ENCODE measurements at places on chromosomes 5 and 9.

DNA sequence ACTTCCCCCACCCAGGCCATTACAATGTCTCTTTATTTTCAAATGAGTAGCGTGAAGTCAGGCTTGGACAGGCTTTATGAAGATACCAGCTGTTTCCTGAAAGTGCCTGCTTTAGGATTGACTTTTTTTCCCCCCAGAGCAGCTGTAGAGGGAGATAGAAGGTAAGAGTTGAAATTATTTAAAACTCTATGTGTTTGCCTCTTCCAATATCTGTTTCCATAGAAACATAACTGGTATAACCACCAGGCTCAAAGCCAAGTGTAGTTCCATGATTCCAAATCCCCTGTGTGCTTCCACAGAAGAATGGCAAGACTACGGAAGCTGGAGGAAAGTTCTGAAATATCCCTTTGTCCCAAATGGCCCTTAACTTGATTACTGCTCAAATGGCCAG is 87.4 kb upstream of the TBC1D2 start:
- DNase-seq = no peak

DNA sequence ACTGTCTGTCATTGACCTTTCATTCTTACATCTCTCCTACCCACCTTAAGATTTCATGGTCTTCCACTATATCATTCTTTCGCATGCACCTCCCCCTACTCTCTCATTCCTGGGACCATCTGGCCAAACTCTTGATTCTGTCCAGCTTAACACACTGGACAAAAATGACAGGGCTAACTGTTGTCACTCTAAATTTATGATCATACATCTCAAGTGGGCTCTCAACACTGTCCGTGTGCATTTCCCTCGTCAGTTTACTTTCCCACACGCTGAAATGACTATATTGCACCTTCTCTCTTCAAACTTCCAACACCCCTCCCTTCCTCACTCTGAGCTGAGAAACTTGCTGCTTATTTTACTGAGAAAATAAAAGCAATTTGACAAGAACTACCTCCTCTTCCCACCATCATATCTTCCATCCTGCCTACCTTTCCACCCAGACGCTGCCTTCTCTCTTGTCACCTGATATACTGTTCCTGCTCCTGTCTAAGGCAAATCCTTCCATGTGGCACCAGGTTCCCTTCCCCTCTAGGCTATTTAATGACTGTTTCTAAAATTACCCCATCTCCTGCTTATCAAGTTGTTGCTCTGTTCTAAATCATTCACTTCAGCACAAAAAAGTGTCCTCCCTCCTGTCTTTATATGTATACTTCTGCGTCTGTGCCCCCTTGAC is 8.1 kb upstream of the KLF9 start:
- no peak for DNase-seq

GRCh38 chr5:110371011-110371724 is 355.3 kb downstream of the TMEM232 start:
- no peak for DNase-seq

DNA sequence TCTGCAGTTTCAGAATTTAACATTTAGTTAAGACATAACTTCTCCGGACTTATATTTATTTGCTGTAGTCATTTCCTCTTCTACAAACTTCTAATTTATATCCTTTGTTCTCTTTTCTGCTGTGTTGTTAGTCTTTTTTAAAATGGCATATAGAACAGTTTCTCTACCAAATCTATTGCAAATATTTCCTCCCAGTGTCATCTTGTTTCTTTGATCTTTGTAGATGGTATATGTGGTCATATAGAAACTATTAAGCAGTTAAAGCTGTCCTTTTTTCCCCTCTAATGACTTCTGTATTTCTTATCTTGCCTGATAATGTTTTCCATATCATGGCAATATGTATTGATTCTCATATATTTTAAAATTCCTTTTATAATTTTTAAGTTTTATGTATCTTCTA is 264.5 kb downstream of the MCTP1 start:
- no peak for DNase-seq
